ENCODE measurements at places on chromosomes 4 and X.
A peak's percentile ranks its signal among the peaks of the same experiment; 100 is the strongest.

DNA sequence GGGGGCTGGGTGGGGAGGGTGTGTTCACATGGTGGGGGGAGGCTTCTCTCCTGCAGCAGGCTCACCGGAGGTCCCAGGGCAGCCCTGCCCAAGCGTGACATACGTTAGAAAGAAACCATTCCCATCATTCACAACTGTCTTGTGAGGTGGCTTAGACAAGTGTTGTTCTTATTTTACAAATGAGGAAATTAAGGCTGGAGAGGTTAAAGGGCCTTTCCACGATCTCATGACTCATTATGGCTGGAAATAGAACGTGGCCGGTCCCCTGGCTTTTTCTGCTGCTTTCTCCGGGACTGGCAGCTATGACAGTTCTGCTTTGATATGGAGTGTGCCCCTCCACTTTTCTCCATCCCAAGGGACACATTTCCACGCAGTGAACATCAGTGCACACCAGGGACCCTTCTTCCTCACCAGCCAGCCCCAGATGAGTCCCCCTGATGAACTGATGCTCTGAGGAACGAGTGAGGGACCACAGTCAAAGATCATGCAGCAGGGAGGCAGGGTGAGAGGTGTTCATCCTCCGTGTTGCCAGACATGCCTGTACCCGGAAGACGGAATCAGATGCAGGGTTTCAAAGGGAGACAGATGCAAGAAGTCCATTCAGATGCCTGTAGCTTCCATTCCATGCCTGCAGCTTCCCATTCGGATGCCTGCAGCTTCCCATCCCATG is 64.0 kb upstream of the ACSL1 start:
- no peak overlapping the region for H3K4me3 ChIP-seq
- H3K4me1 ChIP-seq: peaks cover 5% of the 10 kb centered on the region
- no peak overlapping the region for H3K27ac ChIP-seq
- H3K36me3 ChIP-seq: peaks cover 2% of the 10 kb centered on the region

GRCh38 chrX:21744721-21745120 is 13.2 kb downstream of the SMPX start:
- H3K27me3 ChIP-seq: peaks cover 3% of the 10 kb centered on the region
- H3K4me3 ChIP-seq: no peak overlapping the region
- DNase-seq: no peak
- no peaks in the 10 kb centered on the region for H3K4me1 ChIP-seq

GRCh38 chrX:6748595-6748994 is 213.7 kb upstream of the VCX3A start:
- H3K4me3 ChIP-seq: no peak overlapping the region
- H3K4me1 ChIP-seq: peaks cover 7% of the 10 kb centered on the region
- H3K27ac ChIP-seq: no peak overlapping the region
- peaks cover 2% of the 10 kb centered on the region for H3K27me3 ChIP-seq
- no peaks in the 10 kb centered on the region for H3K36me3 ChIP-seq
- no peak for DNase-seq

- H3K36me3 ChIP-seq: peaks cover 2% of the 10 kb centered on the region
- H3K27ac ChIP-seq: no peak overlapping the region
- H3K4me3 ChIP-seq: no peak overlapping the region
Observed at GRCh38 chrX:54320067-54320466, 37.8 kb downstream of the WNK3 start.

DNA sequence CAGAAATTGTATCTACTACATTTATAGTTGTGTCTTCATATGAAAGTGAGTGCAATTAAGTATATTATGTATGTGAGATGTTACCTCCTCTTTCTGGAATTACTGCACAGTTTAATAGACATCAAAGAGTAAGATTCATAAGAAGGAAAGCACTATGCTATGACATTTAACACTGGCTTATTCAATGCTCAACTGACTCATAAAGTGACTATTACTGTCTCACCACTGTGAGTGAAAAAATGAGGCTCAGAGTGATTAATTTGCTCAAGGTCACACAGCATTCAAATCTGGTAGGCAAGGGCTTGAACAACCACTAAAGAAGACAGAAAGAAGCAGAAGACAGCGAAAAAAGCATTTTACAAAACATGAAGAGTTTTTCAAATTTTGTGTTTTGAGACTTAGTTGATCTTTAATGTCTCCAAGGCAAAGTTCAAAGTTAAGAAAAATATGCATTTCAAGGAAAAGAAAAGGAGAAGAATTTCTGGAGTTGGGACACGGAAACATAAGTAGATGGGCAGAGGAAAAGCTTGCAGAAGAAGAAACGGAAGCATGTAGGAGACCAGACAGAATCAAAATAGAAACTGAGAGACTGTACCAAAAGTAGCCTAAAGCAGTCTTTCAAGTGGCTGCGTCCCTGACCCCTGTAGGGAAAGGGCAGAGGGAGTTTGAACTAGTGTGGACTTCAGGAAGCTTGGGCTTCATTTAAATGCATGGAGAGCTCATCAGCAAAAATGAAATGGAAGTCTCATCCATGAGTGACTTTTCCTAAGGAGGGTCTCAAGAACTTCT is 66.3 kb downstream of the KCNIP4 start:
- no peaks in the 10 kb centered on the region for H3K4me1 ChIP-seq
- H3K27ac ChIP-seq: no peak overlapping the region
- H3K27me3 ChIP-seq: no peaks in the 10 kb centered on the region
- no peaks in the 10 kb centered on the region for H3K36me3 ChIP-seq
- H3K4me3 ChIP-seq: no peak overlapping the region
- DNase-seq: no peak

GRCh38 chr4:187910741-187911140 is 84.8 kb upstream of the ZFP42 start:
- H3K27me3 ChIP-seq: no peaks in the 10 kb centered on the region
- H3K4me3 ChIP-seq: no peak overlapping the region
- H3K27ac ChIP-seq: no peak overlapping the region
- H3K4me1 ChIP-seq: no peaks in the 10 kb centered on the region
- H3K36me3 ChIP-seq: no peaks in the 10 kb centered on the region

DNA sequence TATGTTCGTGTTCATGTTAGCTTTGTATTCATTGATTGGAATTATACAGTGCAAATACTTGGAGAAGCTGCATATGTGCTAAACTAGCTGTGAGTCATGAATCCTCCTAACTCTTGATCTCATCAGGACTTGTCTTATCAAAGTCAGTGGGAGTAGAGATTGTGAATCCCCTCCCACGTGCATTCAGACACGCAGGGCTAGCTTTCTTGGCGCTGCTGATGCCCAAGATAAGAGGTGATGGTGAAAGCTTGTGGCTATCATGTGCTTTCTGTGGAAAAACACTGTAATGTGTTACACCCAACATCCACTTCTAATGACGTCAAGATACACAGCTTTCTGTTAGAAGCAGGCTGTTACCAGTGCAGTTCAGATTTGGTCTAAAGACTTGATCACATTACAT is 348.7 kb upstream of the HAND2 start:
- H3K4me1 ChIP-seq: no peaks in the 10 kb centered on the region
- no peak overlapping the region for H3K4me3 ChIP-seq
- H3K27ac ChIP-seq: no peak overlapping the region
- no peaks in the 10 kb centered on the region for H3K36me3 ChIP-seq

DNA sequence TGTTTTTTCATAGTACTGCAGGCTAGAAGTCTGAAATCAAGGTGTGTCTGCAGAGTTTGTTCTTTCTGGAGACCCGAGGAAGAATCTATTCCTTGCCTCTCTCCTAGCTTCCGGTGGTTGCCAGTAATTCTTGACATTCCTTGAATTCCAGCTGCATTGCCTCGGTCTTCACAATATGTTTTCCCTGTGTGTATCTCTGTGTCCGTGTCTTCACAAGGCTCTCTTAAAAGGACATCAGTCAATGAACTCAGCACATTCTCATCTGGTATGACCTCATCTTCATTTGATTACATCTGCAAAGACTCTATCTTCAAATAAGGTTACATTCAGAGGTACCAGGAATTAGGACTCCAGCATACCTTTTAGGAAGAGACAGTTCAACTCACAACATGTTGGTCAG is 163.4 kb downstream of the BANK1 start:
- no peak overlapping the region for H3K4me3 ChIP-seq
- H3K4me1 ChIP-seq: peaks cover 31% of the 10 kb centered on the region
- H3K27ac ChIP-seq: peak overlapping the region; percentile 89
- no peaks in the 10 kb centered on the region for H3K27me3 ChIP-seq
- peaks cover 39% of the 10 kb centered on the region for H3K36me3 ChIP-seq
- no peak for DNase-seq

DNA sequence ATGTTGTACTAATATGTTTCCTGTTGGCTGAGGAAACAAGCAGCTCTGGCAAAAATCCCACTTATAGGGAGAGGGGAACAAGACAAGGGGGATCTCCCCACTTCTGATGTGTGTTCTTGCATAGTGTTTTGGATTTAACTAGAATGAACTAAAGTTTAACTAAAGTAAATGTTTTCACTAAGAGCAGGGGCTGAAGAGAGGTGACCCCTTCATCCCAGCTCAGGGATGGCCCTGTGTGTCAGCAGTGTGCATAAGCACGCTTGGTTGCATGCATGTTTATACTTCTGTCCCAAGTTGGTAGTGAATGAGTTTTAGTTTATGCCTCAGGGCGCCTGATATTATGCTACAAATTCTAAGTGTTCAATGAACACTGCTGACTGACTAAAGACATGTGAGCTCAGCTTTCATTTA is 169.4 kb downstream of the MGST2 start:
- no peaks in the 10 kb centered on the region for H3K36me3 ChIP-seq
- no peak overlapping the region for H3K4me3 ChIP-seq
- DNase-seq: no peak
- H3K27ac ChIP-seq: no peak overlapping the region

DNA sequence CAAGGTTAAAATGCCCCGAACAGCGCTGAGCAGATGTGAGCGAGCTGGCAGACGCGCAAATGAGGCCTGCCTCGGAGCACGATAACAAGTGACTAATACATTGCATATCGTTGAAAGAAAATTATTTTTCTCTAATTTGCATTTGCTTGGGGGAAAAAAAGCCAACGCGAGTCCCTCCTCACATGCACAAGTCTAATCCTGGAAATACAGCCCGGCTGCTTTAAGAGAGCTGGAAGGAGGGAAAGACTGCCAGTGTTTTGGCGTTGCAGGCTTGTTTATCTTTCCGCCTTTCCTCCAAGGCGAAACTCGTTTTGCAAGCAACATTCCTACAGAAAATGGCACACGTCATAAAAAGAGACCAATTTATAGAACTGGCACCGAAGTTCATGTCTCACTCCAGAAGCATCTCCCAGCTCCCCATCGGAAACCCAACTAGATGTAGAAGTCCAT is 12.6 kb downstream of the BCOR start:
- H3K4me3 ChIP-seq: no peak overlapping the region
- no peaks in the 10 kb centered on the region for H3K36me3 ChIP-seq
- no peak for DNase-seq

- no peaks in the 10 kb centered on the region for H3K27me3 ChIP-seq
- DNase-seq: no peak
- H3K4me3 ChIP-seq: no peak overlapping the region
Observed at GRCh38 chr4:64698171-64698570, 288.9 kb upstream of the TECRL start.

DNA sequence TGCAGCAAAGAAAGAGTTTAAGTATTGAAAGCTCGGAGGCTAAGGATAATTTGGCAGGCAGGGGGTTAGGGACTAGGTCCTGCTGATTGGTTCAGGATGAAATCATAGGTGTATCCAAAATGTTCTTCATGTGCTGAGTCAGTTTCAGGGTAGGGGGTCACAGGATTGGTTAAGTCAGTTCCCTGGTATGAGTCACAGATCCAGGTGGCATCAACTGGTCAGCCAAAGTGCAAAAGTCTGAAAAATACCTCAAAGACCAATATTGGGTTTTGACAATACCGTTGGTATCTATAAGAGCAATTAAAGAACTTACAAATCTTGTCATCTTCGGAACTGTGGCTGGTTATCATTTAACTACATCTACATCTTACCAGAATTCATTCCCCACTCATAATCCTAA is 25.6 kb upstream of the PRDM8 start:
- H3K27me3 ChIP-seq: no peaks in the 10 kb centered on the region
- no peaks in the 10 kb centered on the region for H3K36me3 ChIP-seq
- H3K4me1 ChIP-seq: peaks cover 45% of the 10 kb centered on the region
- peak overlapping the region; percentile 95 for H3K27ac ChIP-seq

DNA sequence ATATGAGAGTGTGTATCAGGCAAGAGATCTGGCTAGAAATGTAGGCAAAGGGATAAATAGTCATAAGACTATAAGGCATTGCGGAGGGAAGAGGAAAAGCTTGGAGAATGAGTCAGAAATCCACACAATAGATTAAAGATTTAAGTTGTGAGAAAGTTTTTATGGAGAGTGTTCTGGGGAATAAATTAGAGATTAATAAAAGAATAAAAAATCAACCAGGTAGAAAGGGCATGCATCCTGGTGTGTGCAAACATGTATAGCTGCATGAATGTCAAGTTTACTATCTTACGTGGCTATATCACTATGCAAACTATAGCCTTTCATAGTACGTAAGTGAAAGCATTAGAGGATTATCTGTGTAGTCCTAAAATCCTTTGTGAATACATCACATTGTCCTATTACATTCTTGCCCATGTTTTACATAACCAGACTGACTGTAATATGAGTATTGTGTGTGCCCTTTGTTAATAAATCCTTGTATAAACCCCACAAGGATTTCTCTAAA is 36.9 kb downstream of the SNCA start:
- H3K36me3 ChIP-seq: no peaks in the 10 kb centered on the region
- no peak overlapping the region for H3K27ac ChIP-seq
- no peak for DNase-seq
- no peaks in the 10 kb centered on the region for H3K4me1 ChIP-seq
- H3K4me3 ChIP-seq: no peak overlapping the region

- H3K4me1 ChIP-seq: peaks cover 4% of the 10 kb centered on the region
- no peaks in the 10 kb centered on the region for H3K27me3 ChIP-seq
- no peak overlapping the region for H3K27ac ChIP-seq
- DNase-seq: no peak
Observed at GRCh38 chr4:963276-964225, 9.8 kb downstream of the DGKQ start.

DNA sequence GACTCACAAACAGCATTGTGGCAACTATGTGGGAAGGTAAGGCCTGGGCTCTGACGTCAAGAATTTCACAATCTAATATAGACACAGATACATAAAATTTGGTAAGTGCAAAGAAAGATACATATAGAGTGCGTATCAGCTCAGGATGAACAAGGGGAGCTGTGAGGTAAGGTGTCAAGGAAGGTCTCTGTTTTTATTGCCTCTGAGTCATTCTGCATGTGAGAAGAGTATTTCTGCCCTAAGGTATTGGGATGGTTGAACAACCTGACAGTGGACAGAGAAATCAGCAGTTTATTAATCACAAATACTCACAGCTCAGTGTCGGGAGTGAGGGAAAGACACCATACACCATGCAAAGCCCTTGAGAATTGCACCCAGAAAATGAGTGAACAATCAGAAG is 89.8 kb downstream of the COMMD8 start:
- H3K36me3 ChIP-seq: no peaks in the 10 kb centered on the region
- H3K4me1 ChIP-seq: no peaks in the 10 kb centered on the region

DNA sequence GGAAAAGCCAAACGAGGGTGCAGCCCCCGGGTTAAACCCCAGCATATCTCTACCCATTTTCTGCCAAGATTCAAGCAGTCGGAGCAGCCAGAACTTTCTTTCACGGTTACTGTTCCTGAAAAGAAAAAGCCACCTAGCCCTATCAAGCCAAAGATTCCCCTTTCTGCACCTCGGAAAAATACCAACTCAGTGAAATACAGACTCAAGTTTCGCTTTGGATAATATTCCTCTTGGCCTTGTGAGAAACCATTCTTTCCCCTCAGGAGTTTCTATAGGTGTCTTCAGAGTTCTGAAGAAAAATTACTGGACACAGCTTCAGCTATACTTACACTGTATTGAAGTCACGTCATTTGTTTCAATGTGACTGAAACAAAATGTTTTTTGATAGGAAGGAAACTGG is 20.0 kb downstream of the FGF5 start:
- H3K27ac ChIP-seq: no peak overlapping the region
- no peaks in the 10 kb centered on the region for H3K4me1 ChIP-seq
- no peaks in the 10 kb centered on the region for H3K36me3 ChIP-seq
